ENCODE measurements at places on chromosomes 7 and 10. TPM values are rescaled to one million over a fixed set of nuclear protein-coding genes. Genes with fewer than 3 reads are reported as not detected.

DNA sequence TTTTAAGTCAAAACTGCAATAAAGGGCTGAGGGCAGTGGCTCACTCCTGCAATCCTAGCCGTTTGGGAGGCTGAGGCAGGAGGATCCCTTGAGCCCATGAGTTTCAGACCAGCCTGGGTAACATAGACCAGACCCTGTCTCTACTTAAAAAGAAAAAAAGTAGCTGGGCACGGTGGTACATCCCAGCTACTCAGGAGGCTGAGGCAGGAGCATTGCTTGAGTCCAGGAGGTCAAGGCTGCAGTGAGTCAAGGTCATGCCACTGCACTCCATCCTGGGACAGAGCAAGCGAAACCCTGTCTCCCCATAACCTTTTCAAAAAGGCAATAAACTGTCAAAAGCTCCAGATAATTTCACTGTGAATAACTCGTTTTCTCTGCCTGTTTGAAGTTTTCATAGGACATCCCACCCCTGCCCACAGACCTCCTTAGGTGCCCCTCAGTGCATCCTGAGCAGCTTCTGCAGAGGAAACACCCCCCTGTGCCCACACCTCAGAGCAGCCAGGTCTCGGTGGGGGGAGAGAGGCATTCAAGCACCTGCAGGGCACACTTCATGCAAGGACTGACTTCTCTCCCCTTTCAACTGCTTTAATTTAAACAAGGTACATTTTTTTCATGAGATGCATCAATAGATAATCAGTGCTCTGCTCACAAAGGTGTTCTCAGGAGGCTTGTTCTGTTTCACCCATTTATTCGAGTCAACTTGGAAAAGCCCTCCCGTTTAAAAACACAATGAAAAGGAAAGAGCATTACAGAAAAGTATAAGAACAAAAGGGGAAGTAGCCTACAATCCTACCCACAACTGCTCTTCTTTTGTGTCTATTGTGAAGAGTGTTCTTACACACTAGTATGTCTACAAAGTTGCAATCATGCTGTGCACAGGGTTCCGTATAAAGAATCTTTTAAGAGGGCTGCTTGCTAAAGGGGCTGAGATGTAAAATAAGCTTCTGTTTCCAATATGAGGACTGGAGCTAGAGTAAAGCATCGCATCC lies 104.9 kb downstream of the KMT2E start:
- DNase-seq = no peak

DNA sequence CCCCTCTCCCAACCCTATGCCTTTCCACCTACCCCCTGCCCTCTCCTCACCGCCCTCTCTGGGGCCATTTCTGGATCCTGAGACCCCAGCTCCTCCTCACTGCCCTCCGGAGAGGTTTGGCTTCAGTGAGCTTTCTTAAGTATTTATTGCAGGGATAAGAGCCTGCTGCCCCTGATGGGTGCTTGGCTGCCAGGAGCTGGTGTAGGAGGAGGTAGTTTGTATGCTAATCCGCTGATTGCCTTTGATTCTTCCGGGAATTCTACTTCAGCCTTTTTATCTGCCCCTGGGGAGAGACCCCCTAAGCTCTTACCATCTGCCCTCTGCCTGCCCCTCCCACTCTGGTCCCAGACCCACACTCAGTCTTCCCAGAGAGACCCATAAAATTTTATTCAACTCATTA lies 263.5 kb upstream of the PODXL start:
- DNase-seq = no peak

- no peak for DNase-seq
Observed at GRCh38 chr10:130213286-130214080, 77.3 kb downstream of the GLRX3 start.

DNA sequence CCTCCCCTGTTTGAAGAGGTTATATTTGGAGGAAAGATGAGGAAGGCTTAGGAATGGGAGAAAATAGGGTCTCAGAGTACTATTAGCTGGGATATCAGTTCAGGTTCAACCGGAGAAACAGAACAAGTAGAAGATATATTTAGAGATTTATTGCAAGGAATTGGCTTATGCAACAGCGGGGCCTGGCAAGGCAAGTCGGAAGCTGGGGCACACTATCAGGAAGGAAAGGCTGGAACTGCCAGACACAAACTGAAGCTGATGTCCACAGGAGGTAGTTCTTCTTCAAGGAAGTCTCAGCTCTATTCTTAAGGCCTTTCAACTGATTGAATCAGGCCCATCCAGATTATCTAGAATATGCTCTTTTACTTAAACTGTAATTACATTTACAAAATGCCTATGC lies 939.6 kb upstream of the C7orf33 start:
- no peak for DNase-seq

DNA sequence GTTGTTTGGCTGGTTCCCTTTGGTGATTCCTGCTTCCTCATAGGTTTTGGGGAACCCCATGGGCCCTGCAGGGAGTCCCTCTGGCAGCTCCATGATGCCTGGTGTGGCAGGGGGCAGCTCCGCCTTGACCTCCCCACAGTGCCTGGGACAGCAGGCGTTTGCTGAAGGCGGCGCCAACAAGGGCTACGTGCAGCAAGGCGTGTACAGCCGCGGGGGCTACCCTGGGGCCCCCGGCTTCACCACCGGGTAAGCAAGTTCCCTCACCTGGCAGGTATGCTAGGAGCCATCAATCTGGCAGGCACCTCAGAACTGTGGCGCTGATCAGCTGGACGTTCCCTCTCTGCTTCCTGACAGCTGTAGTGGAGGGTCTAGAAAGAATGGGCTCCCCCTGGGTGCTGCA lies 8.3 kb downstream of the ZMIZ2 start:
- no peak for DNase-seq

GRCh38 chr7:114083166-114084001 lies 164.6 kb upstream of the PPP1R3A start:
- DNase-seq = no peak

Gene TMEM130
- not detected for total RNA-seq

Gene MARVELD1
- 1.3 TPM for total RNA-seq

Gene INHBA
- not detected for total RNA-seq

Gene PAPOLB
- not detected for total RNA-seq
